ENCODE measurements at places on chromosomes 6 and 20.

DNA sequence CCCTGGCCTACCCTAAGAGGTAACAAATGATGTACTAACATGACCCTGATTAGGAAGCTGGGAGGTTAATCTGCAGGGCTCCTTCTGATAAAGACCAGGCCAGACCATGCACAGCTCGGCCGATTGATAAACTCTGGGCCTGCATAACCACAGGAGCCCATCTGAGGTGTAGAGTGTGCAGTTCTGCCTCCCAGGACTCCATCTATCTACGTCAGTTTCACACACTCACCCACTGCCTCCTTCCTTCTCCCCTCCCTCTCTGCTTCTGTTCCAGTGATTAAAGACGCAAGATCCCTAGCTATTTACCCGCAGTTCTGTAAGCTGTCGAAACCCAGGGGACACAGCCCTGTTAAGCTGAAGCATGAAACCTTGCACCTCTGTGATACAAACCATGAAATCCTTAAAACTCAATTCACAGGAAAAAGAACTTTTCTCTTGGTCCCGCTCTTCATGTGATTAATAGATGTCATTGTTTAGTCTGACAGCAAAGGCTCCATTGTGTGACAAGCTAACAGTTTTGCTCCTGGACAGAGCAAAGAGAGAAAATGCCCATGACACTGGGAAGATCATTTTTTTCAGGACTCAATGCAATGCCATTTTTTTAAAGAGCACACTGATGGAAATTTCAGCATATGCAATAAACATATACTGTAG is 470.6 kb downstream of the MAFB start:
- no peak for DNase-seq

- no peak for DNase-seq
These were observed 22.1 kb downstream of the ADGRF5 start for GRCh38 chr6:46899659-46900058.

GRCh38 chr6:44265722-44266233 is 427 bp upstream of the NFKBIE start:
- no peak for DNase-seq

DNA sequence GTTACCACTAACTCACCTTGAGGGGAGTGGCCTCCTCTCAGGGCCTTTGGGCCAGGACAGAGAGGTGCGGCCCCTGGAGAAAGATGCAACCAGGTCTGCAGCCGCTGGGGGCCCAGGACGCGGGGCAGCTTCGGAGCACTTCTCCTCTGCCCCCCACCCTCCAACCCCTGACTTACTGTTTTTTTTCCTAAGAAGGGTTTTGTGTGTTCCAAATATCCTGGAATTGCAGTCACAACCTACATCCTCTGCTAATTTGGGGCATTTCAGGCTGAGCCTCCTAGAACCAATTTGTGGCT is 1.7 kb downstream of the LINC00237 start:
- DNase-seq: no peak

DNA sequence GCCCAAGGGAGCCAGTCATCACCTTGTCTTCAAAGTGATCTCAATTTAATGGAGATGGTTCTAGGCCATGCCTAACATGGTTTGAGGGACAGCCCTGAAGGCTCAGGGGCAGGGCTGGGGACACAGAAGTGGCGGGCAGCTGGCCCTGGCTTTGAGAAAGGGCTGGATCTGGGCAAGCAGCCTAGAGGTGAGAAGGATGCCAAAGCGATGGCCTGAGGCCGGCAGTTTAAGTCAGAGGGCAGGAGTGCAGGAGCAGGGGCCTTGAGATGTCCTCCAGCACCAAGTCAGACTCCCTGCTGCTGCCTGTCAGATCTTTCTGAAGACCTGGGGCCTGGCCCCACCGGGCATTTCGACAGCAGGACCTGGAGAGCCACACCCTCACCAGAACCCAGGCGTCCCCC is 28.4 kb upstream of the APMAP start:
- no peak for DNase-seq

DNA sequence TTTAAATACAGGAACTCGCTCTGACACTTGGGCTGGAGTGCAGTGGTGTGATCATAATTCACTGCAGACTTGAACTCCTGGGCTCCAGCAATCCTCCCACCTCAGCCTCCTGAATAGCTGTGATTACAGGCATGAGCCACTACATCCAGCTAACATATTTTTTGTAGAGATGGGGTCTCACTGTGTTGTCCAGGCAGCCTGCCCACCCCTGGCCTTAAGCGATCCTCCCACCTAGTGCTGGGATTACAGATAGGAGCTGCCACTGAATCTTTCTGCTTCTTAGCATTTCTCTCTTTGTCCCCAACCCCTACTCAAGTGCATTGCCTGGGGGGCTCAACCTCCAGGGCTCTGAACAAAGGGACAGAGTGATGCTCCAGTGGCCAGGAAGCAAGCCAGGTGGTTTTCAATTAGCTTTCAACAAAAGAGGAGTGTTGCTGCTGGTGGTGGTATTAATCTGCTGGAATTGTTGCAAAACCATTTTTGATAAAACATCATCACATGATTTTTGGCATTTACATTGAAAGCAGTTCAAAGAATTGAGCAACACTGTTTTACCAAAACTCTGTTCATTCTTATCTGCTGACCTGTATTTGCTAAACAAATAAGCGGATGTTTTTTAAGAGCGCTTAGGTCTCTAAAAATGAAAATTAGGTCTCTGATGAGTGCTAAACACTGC is 40.4 kb upstream of the BPIFA2 start:
- DNase-seq: no peak

- no peak for DNase-seq
These were observed 93.9 kb downstream of the EPB41L2 start for GRCh38 chr6:130969166-130969565.

- no peak for DNase-seq
These were observed 177.1 kb downstream of the CD109 start for GRCh38 chr6:73873081-73873480.

- DNase-seq: no peak
These were observed 969.9 kb upstream of the CITED2 start for GRCh38 chr6:140344142-140344913.

All from stimulated activated CD4-positive, alpha-beta T cell treated with anti-CD3 and anti-CD28 coated beads, Interleukin-4, amount 100 ng/mL, for 1 hour (primary cell).